ENCODE measurements at places on chromosomes 6 and 20.

DNA sequence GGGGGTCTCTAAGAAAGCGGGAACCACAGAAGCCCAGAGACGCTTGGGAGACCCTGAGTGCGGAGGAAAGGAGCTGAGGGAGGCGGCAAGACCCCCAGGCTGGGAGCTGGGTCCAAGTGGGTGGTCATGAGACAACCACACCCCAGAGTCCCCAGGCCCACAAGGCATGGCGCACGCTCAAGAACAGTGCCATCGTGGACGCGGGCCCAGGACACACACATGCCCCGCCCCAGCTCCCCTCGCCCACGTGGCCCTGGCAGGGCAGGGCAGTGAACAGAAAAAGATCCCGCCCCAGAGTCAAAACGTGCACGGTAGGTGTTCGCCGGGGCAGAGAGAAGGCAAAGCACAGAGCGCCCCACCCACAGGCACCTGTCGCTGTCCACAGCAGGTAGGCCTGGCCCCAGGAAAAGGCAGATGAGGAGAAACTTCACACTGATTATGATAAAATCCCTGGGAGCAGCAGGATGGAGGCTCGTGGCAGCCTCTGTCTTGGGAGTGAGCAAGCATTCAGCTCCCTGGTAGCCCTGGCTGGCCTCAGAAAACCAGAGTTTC is 50.0 kb downstream of the BPIFB1 start:
- no peak for DNase-seq

- DNase-seq, result no peak
These were observed 110.0 kb upstream of the KCNK16 start for GRCh38 chr6:39432330-39433025.

- no peak for DNase-seq
These were observed 970.5 kb upstream of the SLC35B3 start for GRCh38 chr6:9405825-9406224.

- DNase-seq, result no peak
These were observed 65.6 kb upstream of the RREB1 start for GRCh38 chr6:7042056-7042653.

DNA sequence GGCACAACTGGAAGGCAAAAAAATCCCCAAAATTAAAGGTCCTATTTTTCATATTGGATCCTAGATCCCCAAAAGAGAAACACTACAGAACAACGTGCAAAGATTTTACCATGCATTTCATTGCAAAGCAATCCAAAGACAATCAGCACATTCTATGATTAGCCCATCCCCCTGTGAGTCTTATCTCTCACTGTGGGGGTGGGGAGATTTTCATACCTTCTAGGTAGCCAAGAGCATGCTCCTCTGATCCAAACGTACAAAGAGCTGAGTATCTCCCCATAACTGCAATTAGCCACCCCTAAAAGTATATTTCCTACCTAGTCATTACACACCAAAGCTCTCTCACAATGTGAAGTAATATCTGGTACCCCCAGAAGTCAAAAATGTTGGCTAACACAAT is 22.2 kb upstream of the ENTPD6 start:
- no peak for DNase-seq
